ENCODE measurements at places on chromosomes 4 and X.

DNA sequence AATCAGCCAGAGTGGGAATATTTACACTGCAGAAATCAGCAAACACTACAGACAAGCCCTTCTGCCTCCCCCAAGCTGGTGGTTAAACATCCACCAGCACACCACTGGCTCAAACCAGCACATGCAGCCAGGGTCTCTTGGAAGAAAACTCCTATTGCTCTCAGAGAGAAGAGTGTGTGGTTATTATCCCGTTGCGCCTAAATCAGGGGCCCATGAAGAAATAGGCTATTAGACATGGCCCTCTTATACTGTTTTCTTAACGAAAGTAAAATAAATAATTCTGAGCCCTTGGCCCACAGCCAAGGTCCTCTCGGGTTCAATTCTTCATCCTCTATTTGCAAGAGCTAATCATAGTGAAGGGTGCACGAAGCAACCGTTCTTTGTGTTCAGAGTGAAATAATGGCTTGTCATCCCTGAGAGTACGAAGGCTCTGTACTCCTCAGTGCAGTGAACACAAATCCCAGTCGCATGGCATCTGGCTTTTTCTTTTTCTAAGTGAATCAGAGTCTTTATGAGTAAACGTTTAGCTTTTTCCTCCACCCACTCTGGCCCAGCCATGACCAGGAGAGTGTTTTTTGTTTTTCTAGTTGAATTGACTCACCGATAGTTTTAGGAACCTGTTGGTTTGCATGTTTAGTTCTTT lies 33.4 kb upstream of the RBM47 start:
- no peak for DNase-seq

DNA sequence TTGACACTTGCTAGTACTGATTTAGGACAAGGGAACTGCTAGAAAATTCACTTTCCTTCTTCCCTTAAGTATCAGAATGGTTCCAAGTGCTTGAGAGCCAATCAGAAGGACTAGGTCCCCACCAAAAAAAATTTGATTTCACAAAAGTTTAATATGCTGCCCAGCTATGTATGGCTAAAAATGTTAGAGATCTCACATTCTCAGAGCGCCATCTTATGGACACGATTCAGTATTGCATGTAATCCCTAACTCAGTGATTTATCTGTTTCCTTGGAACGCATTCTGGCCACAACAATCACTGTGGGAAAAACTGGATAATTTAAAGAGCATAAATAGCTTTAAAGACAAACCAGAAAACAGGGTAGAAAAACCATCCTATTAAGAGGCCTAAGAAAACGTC lies 255.1 kb upstream of the GPC4 start:
- DNase-seq: no peak

DNA sequence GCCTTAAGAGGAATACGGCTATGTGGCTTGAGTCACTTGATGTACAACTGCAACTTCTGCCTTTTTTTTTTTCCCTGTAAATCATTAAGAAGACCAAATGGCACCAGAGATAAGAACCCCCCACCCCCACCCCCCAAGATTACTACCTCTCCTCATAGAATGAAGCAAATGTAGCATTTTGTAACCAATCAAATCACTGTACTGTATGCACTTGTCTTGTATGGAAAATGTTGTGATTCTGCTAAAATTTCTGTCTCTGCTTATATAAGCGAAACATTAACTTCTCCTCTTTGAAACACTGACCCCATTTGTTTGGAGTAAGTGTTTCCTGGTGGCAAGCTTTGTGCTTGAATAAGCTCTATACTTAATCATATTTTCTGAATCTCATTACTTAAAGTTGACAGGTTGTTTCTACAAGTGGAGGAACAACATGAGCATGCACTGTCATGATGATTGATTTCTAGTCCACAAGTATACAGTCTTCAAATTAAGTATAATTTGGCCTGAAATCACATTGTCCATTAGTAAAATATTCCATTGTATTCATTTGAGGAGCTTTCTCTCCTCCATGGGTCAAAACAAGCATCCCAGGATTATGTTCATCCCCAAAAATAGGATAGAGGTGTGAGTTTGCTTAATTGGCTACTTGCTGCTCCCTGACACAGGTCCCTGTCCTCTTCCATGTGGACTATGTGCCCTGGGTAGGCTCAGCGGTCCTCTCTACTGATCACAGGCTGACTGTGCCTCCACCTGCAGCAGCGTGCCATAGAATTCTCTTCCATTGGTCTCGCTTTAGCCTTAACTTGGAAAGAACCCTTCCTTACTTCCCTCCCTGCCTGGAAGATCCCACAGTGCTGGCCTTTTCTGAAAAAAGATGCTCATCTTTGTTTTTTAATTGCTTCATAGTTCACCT lies 104.0 kb upstream of the BMP2K start:
- DNase-seq: no peak

DNA sequence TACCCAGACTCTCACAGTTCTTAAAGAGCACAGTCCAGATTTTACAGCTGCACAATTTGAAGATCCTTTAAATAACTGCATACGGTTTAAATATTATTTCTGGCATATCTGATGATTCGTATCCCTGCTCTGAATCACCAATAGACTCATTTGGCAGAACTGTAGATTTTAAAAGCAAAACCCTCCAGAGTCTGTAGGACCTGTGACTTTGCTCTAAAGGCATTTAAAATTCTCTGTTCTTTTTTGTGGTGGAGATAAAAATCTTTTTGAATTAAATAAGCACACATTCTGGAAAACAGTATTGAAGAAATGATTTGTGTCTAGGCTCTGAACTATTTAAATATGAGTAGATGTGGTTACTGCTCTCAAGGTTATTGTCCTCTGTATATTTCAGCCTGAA lies 246.2 kb upstream of the PITX2 start:
- no peak for DNase-seq

DNA sequence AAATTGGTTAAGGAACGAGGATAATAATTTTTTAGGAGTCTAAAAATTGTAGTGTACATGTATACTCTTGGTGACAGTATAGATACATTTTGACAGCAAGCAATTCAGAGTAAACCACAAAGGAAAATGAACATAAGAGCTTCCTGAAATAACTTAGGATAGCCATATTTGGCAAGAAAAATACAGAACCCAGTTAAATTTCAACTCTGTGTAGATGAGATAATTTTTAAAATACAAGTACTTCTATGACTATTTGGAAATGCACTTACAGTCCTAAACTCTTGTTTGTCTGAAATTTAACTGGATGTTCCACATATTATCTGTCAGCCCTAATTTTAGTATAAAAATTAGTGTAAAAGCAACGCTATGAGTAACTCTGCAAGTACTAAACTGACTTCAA lies 124.4 kb upstream of the PCDH18 start:
- DNase-seq: no peak

- no peak for DNase-seq
Measured at GRCh38 chr4:48905363-48906015, 1.1 kb downstream of the OCIAD2 start.

GRCh38 chrX:150143721-150144440 lies 205.6 kb upstream of the EOLA2 start:
- DNase-seq: no peak

DNA sequence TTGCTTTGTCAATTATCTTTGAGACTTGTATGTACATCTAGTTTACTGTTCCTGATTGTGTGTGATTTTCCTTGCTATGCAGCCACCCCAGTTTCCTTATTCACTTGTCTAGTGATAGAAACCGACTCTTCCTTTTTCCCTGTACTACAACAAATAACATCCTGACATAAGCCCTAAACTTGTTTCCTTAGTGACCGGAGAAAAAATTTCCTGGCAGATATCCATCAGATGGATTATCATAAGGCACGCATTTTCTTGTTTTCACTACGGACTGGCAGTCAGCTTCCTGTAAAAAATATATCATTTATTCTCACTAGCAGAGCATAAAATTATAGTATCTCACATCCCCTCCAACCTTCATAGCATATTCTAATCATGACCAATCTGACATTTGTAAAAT lies 410.7 kb downstream of the CENPC start:
- no peak for DNase-seq

DNA sequence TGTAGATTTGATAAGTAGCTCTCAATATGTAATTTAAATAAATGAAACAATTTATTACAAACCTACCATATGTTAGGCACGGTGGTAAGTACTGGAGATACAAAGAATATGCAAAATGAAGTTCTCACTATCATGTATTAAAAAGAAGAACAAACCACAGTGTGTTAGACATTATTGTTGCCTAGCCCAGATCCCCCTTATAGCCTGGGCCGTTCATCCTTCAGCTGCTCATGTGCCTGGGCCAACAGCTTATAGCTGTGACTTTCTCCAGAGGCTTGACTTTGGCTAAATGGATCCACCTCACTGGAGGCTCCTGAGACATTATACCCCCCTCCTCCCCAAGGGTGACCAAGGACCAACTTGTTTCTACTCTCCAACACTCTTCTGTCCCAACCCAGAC lies 29.8 kb upstream of the CCNG2 start:
- DNase-seq: no peak

GRCh38 chr4:81724925-81725329 lies 253.2 kb upstream of the RASGEF1B start:
- DNase-seq: peak; percentile 69

DNA sequence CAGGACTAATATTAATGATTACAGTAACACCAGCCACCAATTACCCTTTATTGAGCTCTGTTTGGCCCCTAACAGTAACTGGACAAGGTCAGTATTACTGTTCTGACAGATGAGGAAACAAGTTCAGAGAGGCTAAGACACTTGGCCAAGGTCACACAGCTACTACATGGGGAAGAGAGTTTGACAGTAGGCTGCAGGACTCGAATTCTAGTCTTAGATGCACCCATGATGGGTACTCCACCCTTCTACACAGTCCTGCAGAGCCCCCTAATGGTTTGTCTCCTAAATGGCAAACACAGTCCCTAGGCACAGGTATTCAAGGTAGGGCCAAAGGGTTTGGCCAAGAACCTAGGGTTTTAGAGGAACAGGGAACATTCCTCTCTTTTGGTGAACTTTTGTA lies 93.9 kb downstream of the NSUN7 start:
- DNase-seq: no peak

- no peak for DNase-seq
Measured at GRCh38 chr4:148874331-148874730, 432.1 kb upstream of the NR3C2 start.

DNA sequence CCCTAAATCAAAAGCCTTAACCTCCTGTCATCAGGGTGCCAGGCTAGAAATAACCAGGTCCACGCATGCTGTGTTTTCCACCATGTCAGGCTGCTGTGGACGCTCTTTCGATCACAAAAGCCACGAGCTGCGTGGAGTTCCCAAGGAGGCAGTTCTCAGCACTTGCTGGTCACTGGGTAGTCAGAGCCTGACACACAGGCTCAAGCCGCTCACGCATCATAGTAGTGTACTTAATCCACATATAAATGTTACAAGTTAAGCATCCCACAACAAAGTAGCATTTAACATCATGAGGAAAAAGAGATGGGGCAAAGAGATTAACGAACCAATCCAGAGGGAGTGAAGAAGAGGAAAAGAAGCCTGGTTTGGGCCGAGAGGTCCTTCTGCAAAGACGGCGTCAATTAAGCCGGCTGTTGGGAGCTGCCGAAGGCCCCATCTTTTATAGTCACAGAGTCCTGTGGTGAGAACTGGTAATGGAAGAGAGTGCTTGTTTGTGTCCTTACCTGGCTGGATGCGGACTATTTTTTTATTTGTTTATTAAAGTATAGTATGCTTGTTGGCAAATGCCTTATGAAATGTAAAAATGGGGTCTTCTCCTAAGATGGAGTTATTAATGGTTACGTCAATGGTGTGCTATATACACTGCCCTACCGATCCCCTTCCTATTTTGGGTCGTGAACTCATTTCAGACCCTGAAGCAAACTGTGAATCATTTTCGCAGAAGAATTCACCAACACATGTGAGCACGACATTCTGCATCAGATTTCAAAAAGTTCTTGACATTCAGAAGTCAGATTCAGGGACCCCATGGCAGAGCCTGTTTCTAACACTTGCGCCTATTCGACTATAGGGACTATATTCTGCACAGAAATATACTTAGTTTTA lies 675 bp downstream of the PRIMPOL start:
- DNase-seq: no peak

DNA sequence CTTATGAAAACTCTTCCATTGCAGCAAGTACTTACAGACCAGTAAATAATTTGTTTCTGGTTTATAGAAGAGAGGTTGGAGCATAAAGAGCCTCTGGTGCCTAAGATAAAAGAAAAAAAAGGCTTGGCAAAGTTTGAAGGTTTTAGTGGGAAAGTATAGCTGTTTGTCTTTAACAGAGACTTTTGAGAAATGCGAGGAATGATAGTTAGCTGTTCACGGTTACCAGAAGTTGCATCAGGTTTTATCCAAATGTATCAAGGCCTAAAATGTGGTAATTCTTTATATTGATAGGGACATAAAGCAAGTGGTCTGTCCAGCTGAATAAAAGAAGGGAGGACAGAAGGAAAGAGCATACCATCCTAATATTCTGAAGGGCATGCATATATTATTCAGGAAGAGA lies 29.3 kb downstream of the RAP1GDS1 start:
- DNase-seq: no peak

DNA sequence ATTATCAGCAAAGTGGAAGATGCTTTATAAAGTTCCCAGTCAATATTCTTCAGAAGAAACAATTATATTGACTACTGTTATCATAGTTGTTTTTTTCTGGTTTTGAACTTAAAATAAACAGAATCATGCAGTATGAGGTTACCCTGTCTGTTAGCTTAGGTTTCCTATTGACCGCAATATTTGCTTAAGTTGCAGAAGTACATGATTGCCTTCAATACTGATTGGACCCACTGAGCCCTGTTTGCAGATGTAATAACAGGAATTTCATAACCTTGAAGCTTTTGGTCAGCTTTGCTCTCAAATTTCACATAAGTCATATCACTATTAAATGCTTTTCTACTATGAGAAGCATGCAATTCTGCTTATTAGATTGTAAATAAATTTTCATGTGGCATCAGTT lies 229.1 kb upstream of the FSTL5 start:
- DNase-seq: no peak

DNA sequence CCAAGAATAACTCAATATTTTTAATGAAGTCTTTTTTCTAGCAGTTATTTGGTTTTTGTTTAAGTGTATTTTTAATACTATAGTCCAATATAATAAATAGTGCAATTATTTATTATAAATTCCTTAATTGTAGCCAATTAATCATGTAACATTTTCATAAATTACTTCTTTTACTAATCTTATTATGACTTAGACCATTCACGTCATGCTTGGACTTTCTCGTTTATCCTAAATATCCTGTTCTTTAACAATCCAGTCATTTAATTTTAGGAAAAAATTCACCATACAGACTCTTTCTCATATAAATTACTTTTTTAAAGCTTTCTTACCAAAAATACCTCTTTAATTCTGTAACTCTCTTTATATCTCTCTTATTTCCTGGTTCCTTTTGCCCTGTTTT lies 350.1 kb downstream of the AR start:
- DNase-seq: no peak

- DNase-seq: peak; percentile 97
Measured at GRCh38 chr4:80202190-80202711, 4.9 kb downstream of the PRDM8 start.

DNA sequence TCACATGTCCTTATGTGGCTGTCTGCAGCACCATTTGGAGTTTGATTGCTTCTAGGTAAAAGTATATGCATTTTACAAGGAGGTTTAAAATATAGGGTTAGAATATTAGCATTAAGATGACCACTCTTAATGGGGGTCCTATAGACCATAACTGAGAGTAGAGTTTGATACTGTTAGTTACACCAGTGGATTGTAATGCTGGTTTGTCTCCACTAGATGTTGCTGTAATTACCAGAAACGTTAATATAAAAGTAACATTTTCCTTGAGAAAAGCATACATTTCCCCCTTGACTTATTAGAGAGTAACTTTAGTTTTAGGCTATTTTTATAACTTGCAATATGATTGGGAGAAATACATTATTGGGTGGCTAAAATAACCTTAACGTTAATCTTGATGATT lies 93.0 kb downstream of the ZXDA start:
- DNase-seq: no peak

GRCh38 chrX:154719132-154719675 lies 31.7 kb downstream of the GAB3 start:
- DNase-seq: no peak
